ENCODE measurements at places on chromosomes 1 and 21.

DNA sequence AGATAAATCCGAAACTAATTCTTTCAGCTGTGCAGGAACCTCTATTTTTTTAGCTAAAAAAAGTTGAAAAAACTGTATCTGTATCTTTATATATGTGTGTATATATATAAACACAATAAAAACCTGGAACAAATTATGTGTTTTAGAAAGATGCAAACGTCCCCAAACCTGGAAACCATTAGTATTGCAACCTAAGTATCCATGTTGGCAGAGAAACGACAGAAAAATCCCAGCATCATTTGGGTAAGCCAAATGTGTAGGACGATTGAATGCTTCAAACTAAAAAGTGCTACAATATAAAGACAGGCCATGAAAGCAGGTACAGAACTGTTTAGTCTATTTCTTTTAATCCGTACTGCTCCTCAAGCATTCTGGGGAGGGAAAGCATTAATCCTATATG lies 87.9 kb downstream of the AHCTF1 start:
- no peak for DNase-seq

DNA sequence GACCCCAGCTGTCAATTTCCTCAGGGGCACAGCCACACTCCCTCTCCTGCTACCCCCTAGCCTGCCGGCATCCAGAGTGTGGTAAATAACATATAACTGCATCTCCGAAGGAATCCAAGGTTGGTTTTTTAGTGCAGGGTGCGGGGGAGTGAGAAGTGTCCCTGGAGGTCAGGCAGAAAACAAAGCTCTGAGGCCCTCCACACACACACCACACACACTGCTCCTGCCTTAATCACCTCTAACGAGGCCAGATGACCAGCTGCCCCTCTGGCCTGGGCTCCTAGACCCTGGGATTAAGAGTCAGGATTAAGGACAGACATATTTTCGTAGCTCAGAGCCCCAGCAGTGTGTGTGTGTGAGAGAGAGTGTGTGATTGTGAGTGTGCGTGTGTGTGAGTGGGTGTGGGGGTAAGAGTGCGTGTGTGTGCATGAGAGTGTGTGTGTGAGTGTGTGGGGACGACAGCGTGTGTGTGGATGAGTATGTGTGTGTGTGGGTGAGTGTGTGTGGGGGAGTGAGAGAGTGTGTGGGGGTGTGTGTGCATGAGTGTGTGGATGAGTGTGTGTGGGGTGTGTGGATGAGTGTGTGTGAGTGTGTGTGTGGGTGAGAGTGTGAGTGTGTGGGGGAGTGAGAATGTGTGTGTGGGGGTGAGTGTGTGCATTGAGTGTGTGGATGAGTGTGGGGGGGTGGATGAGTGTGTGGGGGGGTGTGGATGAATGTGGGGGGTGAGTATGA lies 14.6 kb downstream of the SDC3 start:
- no peak for DNase-seq

DNA sequence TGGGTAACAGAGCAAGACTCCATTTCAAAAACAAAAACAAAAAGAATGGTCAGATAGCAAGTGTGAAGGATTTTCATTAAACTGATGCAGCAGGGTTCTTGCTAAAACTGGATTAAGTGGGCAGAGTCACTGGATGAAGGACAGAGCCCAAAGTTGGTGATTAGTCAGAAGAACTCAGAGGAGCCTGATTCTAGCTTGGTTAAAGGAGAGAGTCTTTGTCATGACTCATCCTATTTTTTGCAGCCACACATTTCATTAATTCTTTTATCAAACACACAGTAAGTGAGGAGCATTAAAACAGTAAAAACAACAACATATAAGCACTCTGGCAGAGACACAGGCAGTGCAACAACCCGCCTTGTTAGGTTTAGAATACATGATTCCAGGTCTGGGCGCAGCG lies 56.0 kb upstream of the EDARADD start:
- DNase-seq, result no peak

GRCh38 chr1:207004931-207005830 lies 27.4 kb downstream of the C1orf116 start:
- DNase-seq, result no peak

- DNase-seq, result no peak
Observed at GRCh38 chr1:116572099-116572498, 1.3 kb upstream of the CD58 start.

DNA sequence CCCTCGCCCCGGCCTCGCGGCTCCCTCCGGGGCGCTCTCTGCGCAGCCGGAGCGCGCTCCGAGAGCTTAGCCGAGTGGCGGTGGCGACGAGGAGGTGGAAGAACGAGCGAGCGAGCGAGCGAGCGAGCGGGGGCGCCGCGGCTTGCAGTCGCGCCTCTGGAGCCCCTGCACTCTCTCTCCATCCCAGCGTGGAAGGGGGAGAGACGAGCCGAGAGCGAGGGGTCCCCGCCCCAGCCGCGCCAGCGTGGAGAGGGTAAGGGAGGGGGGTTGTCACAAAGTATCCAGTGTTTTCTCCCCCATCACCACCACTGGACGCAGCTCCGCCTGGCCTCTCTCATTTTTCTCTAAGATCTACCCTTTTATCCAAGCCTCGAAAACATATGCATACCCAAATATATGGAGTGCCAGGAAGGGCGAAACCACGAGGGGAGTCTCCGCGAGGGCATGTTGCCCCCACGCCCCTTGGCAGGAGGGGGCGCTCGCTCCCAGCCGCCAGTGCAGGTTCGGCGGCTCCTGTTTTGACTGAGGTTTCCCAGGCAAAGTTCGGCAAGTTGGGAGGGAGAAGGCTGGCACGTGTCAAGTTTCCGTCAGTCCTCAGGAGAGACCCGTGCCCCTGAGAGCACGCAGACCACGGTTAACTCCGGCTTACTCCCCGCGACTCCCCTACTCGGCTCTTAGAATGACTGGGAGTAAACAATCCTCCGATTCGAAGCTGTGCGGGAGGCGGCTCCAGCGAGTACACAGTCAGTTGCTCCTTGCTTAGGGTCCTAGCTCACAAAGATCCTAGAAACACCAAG lies 569 bp upstream of the DAB1 start:
- DNase-seq, result no peak

DNA sequence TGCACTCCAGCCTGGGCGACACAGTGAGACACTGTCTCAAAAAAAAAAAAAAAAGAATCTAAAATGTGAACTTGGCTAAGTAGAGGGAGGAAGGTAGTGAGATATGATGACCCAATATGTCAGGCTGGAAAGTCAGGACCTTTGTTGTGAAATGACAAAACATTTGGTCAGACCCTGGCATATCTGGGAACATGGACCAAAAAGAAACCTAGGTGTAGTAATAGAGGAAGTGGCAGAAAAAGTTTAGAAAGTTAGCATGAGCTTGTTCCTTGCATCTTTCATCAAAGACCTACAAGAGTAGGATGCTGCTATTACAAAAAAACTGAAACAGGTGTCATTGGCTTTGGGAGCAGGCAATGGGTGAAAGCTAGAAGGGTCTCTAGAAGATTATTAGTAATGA lies 7.3 kb upstream of the S100A3 start:
- no peak for DNase-seq

DNA sequence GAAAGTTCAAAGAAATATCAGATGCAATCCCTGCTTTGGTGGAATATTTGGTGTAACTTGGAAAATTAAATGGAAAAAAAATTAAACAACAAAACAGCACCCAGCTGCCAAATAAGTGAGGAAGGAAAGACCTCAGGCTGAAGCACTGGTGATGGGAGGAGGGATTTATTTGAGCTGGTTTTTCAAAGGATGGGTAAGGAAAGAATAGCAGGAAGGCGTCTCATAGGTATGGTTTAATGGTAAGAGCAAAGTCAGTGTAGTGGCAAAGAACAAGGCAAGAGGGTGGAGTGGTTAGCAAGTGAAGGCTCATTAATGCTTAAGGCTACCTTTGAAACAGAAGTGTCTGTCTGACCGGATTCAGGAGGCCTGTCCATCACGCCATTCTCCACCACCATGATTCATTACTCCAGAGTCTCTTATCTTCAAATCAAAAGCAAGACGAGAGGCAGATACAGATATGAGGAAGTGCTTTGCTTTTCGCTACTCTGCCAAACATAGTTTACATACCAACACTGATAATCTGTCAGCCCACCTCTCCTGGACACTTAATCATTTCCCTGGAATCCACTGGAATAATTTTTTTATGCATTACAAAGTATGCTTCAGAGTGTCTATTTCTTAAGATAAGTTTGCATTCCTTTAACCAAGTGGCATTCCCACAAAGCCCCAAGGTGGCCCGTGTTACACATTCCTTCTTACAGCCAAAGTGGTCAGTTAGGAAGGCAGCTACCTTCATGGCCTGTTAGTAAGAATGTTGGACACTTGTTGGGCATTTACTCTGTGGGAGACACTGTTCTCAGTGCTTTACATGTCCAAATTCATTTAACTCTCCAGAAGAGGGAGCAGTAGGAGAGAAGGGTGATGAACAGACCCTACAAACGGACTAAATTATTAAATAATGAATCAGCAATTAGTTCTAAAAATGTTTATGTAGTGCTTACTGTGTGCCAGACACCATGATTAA lies 146.6 kb downstream of the ROR1 start:
- no peak for DNase-seq

- DNase-seq, result no peak
Observed at GRCh38 chr21:15986277-15986676, 256.5 kb downstream of the USP25 start.

DNA sequence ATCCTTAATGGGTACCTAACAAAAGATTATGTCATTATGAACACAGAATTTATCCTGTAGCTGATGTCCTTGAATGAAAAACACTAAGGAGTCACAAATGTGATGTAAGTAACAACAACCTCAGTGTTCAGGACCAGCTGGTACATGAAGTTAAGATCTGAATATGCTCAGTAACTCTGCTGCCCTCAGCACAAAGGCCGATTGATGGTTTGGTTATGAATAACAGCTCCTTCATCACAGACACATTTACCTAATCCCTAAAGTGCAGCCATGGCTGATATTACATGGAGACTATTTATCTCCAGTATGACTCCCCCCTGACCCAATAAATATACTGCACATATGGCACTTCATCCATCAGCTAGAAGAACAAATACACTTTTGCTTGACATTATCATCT lies 75.2 kb downstream of the PLPPR5 start:
- DNase-seq, result no peak

DNA sequence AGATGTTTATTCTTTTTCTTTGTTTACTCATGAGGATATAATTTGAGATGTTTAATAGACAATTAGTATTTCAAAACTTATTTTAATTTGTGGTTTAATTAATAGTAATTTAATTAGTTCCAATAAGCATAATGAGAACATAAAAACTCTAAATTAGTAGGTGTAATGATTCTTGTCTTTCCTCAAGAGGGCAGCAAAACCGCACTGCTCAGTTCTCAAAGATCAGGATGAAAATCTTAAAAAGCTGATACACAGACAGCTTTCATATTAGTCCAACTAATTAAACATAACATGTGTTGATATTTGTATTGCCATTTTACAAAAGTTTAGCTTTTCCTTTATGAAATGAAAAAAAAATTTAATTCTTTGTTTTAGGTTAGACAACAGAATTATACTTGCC lies 106.7 kb upstream of the C21orf91 start:
- no peak for DNase-seq

DNA sequence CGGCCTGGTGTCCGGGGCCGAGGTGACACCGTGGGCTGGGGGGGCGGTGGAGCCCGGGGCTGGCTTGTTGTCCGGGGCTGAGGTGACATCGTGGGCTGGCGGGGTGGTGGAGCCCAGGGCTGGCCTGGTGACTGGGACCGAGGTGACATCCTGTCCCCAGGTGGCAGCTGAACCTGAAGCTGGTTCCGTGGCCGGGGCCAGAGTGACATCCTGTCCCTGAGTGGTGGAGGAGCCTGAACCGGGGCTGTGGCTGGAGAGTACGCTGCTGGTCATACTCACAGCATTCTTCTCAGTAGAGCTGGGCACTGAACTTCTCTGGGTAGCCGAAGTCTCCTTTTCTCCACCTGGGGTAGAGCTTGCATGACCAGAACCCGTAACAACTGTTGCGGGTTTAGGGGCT lies 15.8 kb downstream of the THBS3 start:
- DNase-seq, result no peak

DNA sequence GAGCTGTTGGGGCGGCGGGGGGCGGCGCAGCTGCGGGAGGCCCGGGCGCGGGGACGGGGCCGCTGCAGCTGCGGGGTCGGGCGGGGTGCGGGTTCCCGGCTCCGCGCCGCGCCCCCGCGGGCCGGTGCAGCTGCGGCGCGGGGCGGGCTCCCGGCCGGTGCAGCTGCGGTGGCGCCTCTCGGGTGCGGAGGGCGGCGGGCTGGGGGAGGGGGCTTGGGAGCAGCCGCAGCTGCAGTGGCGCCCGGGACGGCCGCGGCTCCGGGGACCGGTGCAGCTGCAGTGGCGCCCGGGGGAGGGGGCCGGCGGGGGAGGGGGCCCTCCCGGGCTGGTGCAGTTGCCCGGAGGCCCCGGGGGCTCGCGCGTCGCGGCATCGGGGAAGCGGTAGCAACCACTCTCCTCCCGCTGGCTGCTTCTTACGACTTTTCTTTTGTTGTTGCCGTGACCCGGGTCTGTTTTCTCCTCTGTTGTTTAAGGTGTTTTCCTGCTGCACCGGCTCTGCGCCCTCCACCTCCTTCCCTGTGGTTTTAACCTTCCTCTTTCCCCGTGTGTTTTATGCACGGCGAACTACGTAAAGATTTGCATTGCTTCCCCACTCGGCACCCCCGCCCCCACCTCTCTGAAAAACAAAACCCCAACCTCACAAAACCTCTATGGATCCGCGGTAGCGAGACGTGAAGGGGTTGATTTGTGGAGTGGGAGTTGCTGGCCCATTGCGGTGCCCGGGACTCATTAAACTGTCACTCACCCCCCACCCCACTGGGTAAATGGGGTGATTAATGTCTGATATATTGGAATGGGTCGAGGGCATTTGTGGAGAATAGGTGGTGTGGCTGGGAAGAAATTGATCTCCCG lies 1.7 kb upstream of the ZBTB18 start:
- peak; percentile 22 for DNase-seq

GRCh38 chr1:110341872-110342331 lies 2.7 kb downstream of the RBM15 start:
- no peak for DNase-seq

DNA sequence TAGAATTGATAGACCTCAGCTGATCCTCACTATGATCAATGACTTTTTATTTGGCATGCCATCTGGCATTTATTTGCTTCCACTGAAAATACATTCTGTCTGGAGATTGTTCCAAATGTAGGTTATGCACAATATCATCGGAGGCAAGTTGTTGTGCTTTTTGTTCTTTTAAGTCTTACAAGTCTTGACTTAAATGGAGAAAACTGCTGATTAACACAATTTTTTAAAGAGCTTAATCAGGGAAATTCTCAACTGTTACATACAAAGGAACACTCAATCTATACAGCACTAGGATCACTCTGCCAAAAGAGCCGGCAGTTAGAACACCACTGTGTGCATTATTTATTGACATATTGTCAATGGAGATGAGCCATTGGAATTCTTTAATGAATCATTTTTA lies 19.2 kb downstream of the CYYR1 start:
- no peak for DNase-seq

GRCh38 chr1:76510672-76511557 lies 356.4 kb upstream of the ST6GALNAC5 start:
- DNase-seq, result no peak

GRCh38 chr1:52119301-52120079 lies 22.4 kb upstream of the ZFYVE9 start:
- no peak for DNase-seq

GRCh38 chr1:184485751-184486723 lies 99.2 kb downstream of the C1orf21 start:
- DNase-seq, result no peak

GRCh38 chr1:61770131-61770530 lies 27.9 kb downstream of the PATJ start:
- DNase-seq, result no peak
